CD4-positive, alpha-beta T cell treated with Interleukin-10 for 1 hour (primary cell): ENCODE measurements at places on chromosomes 2 and 18.

GRCh38 chr2:159362094-159362493 lies 75.6 kb upstream of the WDSUB1 start:
- DNase-seq, result no peak

- DNase-seq, result peak; percentile 48
Measured at GRCh38 chr18:49021433-49022129, 70.8 kb upstream of the SMAD7 start.

- DNase-seq, result no peak
Measured at GRCh38 chr2:147345246-147345645, 499.6 kb upstream of the ACVR2A start.

DNA sequence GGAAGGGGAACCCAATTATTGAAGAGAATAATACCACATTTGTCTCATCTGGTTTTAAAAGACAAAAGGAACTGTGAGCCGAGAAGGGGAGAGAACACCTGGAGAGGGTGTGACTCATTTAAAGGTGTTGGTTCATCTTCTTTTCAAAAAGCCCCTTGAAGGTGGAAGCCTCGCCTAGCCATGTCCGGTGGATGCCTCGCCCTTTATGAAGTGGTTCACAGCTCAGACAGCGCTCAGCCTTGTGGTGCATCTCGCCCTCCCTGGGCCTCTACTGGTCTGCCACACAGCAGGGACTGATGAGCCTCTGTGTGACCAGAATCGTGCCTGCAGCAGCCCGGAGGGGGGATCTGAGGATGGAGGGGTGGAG lies 290.0 kb upstream of the CXCR4 start:
- DNase-seq, result no peak

DNA sequence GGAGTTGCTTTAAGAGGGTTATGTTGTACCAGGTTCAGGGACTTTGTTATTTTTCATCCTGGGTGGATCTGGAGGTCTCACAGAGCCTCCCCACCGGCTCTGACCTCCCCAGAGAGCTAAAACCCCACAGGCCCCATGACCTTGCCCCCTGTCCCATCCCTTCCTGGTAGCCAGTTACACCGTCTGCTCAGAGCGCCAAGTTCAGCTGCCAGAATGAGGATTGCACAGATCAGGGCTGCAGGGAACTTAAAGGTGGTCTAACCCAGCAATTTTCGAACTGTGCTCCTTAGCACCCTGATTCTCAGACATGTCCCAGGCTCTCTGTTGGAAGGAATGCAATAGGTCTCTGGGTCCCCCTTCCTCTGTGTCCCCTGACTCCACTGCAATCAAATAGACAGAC lies 32.1 kb downstream of the ATOH8 start:
- no peak for DNase-seq

GRCh38 chr2:20744366-20745335 lies 77.7 kb downstream of the GDF7 start:
- no peak for DNase-seq

- DNase-seq, result no peak
Measured at GRCh38 chr2:2296400-2296799, 34.7 kb downstream of the MYT1L start.

DNA sequence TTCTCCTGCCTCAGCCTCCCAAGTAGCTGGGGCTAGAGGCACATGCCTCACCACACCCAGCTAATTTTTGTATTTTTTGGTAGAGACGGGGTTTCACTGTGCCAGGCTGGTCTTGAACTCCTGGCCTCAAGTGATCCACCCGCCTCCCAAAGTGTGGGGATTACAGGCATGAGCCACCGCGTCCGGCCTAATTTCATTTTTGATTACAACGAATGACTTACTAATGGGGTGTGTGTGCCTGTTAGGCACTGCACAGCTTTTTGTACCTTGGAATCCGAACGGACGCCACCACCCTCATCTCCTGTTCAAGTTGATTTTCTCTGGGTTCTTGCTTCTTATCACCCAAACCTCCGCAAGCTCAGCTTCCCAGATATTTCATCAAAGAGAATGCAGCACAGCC lies 17.2 kb downstream of the PTMA start:
- DNase-seq, result no peak

GRCh38 chr2:50641633-50642032 lies 390.3 kb downstream of the NRXN1 start:
- DNase-seq, result no peak

DNA sequence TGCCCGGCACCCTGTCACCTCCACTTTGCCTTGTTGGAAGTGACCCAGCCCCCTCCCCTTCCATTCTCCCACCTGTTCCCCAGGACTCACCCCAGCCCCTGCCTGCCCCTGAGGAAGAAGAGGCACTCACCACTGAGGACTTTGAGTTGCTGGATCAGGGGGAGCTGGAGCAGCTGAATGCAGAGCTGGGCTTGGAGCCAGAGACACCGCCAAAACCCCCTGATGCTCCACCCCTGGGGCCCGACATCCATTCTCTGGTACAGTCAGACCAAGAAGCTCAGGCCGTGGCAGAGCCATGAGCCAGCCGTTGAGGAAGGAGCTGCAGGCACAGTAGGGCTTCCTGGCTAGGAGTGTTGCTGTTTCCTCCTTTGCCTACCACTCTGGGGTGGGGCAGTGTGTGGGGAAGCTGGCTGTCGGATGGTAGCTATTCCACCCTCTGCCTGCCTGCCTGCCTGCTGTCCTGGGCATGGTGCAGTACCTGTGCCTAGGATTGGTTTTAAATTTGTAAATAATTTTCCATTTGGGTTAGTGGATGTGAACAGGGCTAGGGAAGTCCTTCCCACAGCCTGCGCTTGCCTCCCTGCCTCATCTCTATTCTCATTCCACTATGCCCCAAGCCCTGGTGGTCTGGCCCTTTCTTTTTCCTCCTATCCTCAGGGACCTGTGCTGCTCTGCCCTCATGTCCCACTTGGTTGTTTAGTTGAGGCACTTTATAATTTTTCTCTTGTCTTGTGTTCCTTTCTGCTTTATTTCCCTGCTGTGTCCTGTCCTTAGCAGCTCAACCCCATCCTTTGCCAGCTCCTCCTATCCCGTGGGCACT lies 4.5 kb downstream of the RETREG2 start:
- no peak for DNase-seq

GRCh38 chr2:119519057-119519408 lies 5.2 kb downstream of the SCTR start:
- DNase-seq, result no peak

DNA sequence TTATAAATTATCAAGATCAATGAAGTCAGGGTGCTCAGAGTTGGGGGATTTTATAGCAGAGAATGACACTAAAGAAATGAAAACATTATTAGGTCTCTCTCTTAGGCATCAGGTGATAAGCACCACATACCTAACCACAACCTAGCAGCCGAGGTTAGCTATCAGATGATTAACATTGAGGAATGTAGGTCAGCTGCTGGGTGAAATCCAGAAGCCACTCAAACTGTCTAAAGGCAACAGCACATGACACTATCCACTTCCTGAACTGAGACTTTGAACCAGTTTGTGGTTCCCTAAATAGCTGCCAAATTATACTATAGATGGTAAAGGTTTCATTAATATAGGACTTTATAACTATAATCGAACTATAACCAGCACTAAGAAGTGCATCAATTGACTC lies 4.7 kb downstream of the EPG5 start:
- DNase-seq, result peak; percentile 80

- DNase-seq, result no peak
Measured at GRCh38 chr2:99878581-99879350, 263.6 kb downstream of the AFF3 start.

DNA sequence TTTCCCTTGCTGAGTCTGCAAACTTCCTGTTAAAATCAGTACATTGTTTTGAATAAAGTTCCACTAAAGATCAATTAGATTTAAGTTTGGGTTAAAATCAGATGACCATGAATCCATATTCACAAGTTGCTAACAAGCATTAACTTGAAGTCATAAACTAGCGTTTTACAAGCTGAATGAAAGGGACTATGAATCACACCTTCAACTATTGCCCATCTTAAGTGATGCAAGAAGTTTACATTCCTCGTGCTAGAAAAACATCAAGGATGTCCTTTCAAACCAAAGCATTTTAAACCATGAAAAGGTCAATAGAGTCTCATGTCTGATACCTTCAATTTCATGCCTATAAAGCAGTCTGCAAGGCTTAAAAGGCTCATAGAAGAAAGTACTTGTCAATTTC lies 257.2 kb upstream of the SYT4 start:
- DNase-seq, result no peak

GRCh38 chr2:127428815-127429109 lies 10.5 kb downstream of the PROC start:
- no peak for DNase-seq

DNA sequence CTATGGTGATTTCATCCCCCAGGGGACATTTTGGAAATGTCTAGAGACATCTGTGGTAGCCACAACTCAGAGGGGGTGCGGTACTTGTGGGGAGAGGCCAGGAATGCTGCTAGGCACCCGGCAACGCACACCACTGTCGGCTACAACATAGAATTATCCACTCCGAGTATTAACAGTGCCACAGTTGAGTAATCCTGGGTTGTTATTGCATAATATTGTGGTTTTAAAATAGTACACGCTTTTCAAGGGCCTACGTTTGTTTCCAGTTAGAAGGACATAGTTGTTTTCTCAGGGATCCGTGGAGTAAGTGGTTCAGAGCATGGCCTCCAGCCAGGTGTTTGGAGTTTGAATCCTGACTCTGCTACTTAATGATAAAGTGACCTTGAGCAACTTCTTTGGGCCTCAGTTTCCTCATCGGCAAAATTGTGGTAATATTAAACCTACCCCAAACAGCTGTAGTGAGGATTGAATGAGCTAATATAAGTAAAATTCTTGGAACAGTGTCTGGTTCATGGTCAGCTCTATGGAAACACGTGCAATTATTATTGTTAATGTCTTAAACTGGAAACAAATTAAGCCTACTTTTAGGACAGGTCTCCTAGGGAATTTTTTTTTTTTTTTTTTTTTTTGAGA lies 24.5 kb downstream of the CYP27A1 start:
- DNase-seq, result no peak

DNA sequence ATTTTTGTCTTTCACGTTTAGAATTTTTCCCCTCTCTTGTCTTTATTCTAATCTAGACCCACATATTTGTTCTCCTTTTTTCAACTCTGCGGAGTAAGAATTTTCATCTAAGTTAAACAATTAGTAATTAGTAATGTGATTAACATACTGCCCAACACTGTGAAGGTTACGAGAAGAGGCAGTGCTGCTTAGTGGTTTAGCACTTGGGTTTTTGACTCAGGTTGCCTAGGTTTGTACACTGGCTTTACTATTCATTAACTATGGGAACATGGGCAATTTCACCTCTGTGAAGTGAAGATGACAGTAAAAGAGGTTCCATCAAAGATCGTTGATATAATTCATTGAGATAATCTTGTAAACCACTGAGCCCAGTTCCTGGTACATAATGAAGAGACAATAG lies 82.2 kb upstream of the PNPT1 start:
- DNase-seq, result no peak

GRCh38 chr2:128208023-128208422 lies 110.6 kb downstream of the HS6ST1 start:
- no peak for DNase-seq

GRCh38 chr2:148979919-148980277 lies 58.6 kb upstream of the LYPD6B start:
- no peak for DNase-seq

DNA sequence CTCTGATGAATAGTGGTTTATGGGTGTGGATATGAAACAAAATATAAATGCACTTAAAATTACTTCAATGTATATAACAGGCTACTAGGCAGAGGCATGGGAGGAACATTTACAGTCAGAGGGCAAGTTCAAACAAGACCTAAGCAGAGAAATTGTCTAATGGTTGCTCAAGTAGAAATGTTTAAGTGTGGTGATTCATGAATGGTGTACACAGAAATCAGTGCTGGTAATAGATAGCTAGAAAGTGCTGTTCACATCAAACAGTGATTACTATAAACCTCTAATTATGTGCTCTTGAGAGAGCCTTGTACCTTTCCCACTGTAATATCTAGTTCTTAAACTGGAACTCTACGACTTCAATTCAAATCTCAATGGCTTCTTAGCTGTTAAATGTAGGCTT lies 485.1 kb downstream of the NRXN1 start:
- no peak for DNase-seq

DNA sequence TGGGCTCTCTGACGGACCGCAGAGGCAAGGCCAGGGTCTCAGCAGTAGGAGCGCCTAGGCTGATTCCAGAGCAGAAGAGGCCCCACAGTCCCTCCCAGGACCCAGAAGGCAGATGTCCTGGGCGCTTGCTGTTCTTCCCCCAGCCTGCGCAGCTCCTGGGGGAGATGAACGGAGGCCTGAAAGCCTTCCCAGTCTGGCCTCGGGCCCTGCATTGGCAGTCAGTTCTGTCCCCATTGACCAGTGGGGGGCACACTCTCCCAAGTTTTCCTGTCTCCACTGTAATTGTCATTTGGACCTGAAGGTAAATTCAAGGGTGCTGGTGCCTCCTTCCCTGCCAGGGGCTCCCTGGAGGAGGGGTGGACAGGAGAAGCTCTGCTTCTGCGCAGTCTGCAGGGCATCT lies 345.7 kb downstream of the CYP26B1 start:
- DNase-seq, result no peak

- no peak for DNase-seq
Measured at GRCh38 chr18:79210002-79210910, 141.1 kb downstream of the ATP9B start.

DNA sequence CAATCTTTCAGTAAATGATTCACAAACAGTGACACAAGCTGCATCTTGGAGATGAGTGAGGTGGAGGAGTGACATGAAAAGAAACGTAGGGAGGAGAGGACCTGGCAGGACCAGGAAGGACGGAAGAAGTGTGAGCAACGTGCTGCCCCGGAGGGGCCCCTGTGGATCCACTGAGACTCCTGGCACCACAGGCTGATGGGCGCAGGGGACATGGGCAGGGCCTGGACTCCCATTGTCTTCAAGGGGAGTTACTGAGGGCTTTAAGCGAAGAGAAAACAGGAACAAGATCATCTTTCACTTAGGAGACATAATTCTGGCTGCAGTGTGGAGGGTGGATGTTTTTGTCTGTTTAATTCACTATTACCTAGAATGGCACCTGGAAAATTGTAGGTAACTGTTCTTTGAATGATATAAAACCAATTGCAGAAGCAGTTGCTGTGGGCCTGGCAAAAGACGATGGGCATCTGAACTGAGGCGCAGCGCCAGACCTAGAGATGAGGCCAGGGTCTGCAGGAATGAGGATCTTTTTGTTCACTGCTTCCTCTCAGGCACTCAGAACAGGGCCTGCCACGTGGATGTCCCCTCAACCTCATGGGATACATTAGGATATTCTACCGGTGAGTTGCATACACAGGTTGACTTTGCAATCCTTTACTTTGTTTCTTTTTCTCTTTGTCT lies 156.4 kb downstream of the TMEM18 start:
- no peak for DNase-seq

- DNase-seq, result peak; percentile 20
Measured at GRCh38 chr2:216222650-216223352, 113.7 kb downstream of the XRCC5 start.

GRCh38 chr2:178286636-178287035 lies 92.3 kb downstream of the OSBPL6 start:
- no peak for DNase-seq
